Fibroblast of skin of left quadriceps (primary cell): ENCODE measurements at places on chromosomes 2 and 18.

- no peak for DNase-seq
Measured at GRCh38 chr2:215358891-215359575, 47.2 kb downstream of the ATIC start.

DNA sequence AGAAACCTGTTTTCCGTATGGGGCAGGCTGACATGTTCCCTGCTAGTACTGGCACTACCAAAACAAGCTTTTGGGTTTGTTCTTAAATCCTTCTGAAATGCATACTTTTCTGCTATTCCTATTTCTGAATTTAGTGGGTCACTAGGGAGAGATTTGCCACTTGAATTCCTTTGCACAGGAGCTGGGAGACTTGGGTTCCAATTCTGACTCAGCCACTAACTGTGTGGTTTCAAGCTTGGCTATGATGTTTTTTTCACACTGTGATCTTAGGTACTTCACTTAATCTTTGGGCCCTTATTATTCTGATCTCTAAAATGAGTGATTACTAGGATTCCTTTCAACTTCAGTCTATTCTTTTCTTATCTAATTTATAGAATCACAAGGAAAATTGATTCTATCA is 105.5 kb downstream of the BCL11A start:
- DNase-seq, result no peak

DNA sequence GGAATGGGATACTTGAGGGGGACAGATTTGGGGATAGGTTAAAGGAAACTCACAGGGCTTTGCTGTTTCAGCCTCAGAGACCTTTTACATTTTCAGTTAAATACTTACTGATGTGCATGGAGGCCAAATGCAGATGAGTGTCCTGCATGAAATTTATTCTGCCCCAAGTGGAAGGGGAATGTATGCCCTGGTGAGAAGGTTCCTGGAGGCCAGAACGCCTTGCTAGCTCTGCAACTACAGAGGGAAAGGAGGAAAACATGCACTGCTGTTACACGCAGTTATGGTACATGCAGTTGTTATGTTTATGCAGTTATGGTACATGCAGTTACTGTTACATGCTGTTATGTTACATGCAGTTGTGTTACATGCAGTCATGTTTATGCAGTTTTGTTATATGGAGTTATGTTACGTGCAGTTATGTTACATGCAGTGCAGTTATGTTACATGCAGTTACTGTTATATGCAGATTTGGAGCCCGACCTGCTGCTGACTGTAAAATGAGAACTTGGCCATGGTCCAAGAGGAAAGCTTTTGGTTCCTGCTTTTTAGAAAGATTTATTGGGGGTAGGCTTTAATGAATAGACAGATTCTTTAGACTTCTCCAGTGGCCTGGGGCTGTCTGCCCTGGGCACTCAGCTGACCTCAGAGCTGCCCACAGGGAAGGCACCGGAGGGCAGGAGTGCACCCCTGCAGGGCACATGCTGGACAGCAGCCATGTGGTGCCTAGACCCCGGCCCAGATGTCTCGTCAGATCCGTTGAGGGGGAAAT is 84.1 kb downstream of the LDLRAD4 start:
- DNase-seq, result no peak

- no peak for DNase-seq
Measured at GRCh38 chr2:237196409-237196808, 110.7 kb downstream of the COPS8 start.

- no peak for DNase-seq
Measured at GRCh38 chr2:2704428-2705090, 373.5 kb upstream of the MYT1L start.

DNA sequence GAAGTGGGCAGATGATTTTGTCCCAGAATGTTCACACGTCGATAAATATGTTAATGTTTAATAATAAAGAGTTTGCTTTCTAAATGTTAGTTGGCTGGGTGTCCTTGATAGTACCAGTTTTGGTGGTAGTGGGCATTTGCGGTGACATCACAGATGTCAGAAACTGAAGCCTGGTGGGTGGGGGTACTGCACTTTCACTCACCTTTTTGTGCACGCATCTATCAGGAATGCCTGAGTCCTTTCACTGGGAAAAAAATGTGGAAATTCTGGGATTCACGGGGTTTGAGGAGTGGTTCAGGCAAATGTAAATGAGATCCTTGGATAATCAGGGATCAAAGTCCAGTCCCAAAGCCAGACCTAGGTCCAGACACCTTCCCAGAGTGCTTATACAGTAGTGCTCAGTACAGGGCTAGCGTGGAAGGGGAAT is 3.2 kb downstream of the EPAS1 start:
- no peak for DNase-seq

DNA sequence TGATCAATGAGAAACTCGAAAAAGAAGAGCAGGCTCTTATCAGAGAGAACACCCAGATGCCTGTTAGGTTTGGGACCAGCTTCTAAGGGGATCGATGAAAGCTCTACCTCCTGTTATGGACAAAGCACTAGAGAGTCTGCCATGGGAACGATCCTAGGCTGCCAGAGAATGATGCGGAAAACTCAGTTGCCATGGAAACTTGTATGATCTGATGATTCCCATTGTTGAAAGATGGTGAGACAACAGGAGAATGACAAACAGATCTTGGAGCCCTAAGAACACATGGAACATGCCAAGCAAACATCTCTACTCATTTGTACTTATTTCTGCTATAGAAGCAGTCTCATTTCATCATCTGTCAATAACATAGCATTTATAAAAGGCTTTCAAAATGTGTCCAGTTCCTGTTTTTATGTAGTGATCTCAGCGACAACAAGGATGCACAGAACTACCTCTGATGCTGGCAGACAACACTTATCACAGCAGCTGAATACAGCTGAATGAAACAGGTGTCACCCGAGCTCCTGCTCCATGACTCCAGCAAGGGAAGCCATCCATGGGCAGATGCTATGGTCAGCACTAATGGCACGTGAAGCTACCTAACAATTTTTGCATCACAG is 59.6 kb downstream of the NCKAP5 start:
- DNase-seq, result no peak

- DNase-seq, result no peak
Measured at GRCh38 chr2:128638341-128639119, 319.9 kb upstream of the HS6ST1 start.

- DNase-seq, result no peak
Measured at GRCh38 chr2:144939590-144939989, 419.7 kb upstream of the ZEB2 start.

DNA sequence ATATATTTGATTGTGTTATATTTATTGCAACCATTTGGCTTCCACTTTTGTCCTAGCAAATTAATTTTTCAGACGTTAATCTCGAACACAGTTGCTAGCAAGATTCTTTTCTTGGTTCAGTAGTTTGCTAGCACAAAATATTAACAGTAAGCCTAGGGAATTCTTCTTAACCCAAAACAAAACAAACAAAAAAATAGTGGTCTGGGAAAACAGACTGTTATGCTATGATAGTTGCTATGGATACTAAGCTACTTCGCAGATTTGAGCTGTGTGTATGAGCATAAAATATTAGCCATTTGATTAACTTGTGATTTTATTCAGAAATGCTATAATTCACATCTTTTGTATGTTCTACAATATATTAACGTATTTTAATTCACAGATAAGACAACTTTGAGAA is 541.5 kb upstream of the NETO1 start:
- DNase-seq, result no peak

DNA sequence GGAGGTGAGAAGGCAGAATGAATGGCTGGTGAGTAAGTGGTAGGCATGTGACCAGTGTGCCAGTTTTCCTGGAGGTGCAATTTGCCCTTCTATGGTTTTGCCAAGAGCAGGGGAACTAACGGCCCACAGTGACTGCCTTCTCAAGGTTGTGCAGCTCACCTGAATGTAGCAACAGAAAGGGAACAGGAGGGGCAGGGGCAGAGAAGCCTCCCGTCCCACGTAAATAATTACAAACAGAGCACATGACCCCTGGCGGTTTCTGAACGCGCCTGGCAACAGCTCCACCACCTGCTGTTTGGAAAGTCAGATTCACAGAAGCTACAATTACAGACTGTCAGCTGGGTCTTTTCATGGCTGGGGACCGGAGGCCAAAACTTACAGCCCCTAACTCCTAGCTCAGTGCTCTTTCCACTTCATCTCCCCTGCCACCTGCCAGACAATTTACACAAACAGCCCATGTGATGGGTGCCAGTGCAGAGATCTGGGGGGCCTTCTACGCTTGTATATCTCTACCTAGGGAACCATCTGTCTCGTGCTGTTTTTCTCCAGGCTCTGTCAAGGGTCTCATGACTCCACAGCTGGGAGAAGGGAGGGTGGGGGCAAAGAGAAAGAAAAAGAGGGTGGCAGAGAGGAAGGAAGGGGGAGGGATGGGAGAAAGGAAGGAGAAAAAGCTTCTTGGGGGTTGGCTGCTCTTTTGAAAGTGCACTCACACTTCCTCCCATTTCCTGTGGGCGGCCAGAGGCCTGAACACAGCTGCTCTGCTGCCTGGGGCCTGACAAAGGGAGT is 69.6 kb downstream of the POLR1A start:
- DNase-seq, result peak; percentile 32

DNA sequence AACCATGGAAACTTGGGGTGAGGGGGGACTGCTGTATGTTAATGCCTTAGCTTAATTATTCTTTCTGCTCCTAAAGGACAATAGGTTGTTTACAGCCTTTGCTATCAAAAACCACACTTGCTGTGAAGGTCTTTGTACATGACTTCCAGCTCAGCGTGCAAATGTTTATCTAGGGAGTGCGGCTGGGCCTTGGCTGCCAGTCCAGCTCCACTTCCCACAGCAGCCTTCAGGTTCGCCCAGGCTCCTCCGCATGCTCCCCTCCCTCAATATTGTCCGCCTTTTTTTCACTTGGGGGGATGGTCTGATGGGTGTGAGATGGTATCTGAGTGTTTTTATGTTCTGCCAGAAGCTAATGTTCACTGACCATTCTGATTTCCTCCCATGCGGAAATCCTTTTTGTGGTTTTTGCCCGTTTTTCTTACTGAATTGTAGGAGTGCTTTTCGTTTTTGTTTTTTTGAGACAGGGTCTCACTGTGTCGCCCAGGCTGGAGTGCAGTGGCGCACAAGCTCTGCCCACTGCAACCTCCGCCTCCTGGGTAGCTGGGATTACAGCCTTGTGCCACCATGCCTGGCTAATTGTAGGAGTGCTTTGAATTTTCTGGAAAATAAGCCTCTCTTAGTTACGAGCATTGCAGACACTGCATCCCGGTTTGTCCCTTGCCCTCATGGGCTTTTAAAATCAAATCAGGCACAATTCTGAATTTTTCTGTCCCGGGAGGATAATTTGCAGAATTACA is 28.8 kb downstream of the SH3BP4 start:
- no peak for DNase-seq

- DNase-seq, result peak; percentile 40
Measured at GRCh38 chr2:48209214-48209885, 303.1 kb upstream of the FBXO11 start.

GRCh38 chr2:35973737-35974132 is 381.8 kb upstream of the CRIM1 start:
- no peak for DNase-seq

- DNase-seq, result no peak
Measured at GRCh38 chr18:9038277-9038871, 64.1 kb upstream of the NDUFV2 start.

- no peak for DNase-seq
Measured at GRCh38 chr18:50194631-50195532, at the start of gene MYO5B. Gene MYO5B (minus strand): TSS chr18:50195147. CDS start chr18:50194793, 354 bp downstream.

DNA sequence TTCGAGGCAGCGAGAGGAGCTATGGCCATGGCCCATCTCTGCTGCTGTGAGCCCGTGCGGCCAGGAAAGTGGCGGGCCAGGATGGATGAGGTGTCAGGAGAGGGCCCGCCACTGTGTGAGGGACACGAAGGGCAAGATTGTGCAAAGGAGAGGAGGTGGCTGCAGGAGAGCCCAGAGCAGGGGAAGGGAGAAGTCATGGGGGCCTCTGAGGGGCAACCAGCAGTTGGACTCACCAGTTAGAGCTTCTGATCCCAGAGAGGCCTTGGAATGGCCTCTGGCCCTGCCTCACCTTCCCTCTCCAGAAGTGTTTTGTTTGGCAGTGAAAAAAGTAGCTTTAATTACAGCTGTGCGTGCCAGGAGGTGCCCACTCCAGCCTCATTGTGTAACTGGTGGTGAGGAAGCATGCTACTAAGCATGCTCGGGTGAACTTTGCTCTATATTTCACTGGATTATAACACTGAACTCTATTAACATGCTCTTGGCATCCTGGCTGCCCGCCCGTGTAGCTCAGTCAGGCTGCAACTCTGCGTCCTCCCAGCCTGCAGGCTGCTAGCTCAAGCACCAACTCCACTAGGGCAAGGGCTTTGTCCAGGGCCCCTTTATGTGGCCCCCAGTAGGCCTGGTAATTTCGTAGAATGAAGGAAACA is 34.2 kb downstream of the IMPA2 start:
- DNase-seq, result no peak

DNA sequence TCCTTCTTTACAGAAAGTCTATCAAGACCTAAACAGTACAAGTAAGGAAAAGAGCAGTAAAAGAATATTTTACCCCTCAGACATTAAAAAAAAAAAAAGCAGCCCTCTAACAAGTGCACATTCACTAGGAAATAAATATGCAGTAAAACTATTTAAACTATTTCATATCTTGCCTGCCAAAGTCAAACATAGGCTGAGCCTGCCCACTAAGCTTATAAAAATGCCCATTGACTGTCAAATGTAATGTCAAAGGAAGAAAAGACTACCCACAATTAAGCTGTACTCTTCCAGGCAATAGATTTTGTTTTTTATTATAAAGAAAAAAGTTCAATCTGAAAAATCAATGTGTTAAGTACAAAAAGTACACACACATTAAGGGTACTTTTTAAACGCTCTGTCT is 11.8 kb downstream of the ALS2 start:
- DNase-seq, result no peak

DNA sequence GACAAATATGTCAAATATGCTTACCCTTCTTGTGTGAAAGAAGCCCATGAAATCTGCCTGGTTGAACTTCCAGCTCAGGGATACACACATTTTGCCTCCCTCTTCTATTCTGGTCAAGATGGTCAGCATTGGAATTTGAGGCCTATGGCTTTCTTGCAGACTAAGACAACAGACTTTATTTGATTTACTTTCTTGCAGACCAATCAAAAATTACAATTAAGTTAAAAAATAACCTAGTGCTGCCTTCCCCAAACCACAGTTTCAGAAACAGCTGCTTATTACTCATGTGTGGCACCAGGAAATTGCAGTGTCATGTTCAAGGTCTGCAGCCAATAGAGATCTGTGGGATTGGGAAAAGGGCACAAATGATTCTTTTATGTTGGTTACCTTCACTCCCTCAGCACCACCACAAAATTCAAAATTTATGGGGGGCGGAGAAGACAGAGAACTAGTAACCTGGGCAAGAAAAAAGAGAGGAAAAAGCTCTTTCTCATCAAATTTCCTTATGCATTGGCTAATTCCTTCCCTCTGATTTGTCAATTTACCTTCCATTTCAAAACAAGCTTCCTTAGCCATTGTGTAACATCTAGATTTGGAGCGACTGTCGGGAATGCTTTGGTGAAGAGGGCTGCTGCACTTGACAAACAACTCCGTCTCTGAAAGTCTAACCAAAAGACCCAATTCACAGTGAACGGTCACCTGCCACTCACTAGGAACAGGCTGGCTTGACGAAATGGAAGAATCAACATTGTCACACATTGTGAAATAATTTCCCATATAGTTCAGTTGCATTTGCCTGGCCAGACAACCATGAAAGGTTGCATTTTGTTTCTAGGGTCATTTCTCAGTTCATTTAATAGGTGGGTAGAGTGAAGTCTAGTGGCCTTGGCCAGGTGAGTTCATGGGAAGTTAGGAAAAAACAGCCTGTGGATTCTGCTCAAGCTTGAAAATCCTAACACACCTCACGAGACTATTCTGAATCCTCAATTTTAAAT is 100.4 kb upstream of the FZD5 start:
- DNase-seq, result no peak
